ENCODE measurements at places on chromosomes 1 and 21. TPM values are rescaled to one million over a fixed set of nuclear protein-coding genes. Genes with fewer than 3 reads are reported as not detected.

Gene TAL1
- 3.1 TPM for total RNA-seq

Gene LENEP
- total RNA-seq: not detected

Gene EFNA3
- total RNA-seq: 0.72 TPM

Gene RRP1
- 12.3 TPM for total RNA-seq

Gene DARS2
- total RNA-seq: 18.8 TPM

Gene SEMA6C
- total RNA-seq: 4.8 TPM

Gene HSD3B1
- 10.8 TPM for total RNA-seq

Gene SAMD13
- 12.8 TPM for total RNA-seq

Gene NOTCH2
- total RNA-seq: 166 TPM

Gene OR2L2
- total RNA-seq: 8.9 TPM

GRCh38 chr1:27428316-27429028 is 36.0 kb downstream of the GPR3 start:
- DNase-seq: peak; percentile 43

- no peak for DNase-seq
Observed at GRCh38 chr1:5973771-5974170, 18.5 kb downstream of the NPHP4 start.

DNA sequence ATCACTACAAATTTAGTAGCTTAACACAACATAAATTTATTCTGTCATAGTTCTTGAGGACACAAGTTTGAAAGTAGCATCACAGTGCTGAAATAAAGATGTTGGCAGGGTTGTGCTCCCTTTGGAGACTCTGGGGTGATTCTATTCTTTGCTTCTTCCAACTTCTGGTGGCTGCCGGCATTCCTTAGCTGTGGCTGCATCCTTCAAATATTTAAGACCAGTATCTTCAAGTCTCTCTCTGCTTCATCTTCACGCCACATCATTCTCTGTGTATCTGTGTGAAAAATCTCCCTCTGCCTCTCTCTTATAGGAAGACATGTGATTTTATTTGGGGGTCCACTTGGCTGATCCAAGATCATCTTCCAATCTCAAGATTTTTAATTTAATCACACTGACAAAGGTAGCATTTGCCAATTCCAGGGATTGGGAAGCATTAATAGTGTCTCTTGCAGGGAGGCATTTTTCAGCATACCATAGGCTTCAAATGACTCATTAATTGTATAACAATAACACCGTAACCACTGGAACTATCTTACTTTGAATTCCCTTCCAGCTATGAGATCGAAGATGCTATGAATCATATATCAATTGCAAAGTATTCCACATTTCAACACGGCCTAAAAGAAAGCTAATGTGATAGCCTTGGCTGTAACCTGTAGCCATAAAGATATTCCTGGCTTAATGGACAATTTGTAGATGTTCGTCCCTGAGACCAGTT is 74.6 kb downstream of the DPT start:
- DNase-seq: no peak

- no peak for DNase-seq
Observed at GRCh38 chr1:53869454-53870117, 20.0 kb downstream of the YIPF1 start.

DNA sequence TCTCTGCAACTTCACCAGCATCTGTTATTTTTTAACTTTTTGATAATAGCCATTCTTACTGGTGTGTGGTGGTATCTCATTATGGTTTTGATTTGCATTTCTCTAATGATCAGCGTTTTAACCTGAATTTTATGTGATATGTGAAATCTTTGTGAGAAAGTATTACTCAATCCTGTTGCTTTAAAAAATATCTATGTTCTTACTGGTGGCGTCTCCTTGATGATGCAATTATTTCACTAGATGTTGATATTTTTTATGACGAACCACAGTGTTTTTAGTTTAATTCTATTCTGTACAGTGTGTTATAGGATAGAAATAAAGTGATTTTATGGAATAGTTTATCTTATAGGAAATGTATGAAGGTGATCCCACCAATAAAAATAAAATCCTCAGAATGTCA is 54.7 kb upstream of the GPR88 start:
- DNase-seq: no peak

GRCh38 chr1:154141240-154141639 is 13.6 kb downstream of the NUP210L start:
- DNase-seq: no peak

DNA sequence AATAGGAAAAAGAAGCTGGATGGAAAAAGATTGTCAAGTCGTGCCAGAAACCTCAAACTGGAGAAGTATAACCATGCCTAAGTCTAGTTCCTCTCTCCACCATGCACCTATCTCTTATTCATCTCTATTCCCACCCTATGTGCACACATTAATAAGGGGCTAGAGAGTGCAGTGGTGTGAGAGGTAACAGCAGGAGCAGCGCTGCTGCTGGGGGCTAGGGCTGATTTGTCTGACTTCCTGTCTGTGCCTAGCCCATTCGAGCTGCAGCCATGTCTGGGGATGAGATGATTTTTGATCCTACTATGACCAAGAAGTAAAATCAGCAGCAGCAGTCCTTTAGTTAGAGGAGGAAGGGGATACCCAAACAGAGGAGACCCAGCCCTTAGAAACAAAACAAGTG is 43.0 kb downstream of the TRIM33 start:
- no peak for DNase-seq

GRCh38 chr1:192516776-192517297 is 58.7 kb upstream of the RGS1 start:
- peak; percentile 41 for DNase-seq

DNA sequence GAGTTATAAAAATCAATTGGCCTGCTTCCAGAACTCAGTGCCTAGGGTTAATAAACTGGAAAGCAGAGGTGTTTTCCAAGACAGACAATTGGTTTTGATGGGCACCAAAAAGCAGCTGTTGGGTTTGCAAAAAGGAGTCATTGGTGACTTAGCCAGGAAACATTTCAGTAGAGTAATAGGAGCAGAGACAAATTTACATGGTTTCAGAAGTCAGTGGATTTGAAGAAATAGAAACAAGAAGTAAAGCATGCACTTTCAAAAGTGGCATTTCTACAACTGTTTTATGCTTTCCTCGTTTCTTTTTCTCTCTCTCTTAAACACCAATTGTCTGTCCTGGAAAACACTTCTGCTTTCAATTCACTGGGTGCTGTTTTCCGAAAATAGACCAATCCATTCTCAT is 87.8 kb downstream of the GLUL start:
- DNase-seq: peak; percentile 5

DNA sequence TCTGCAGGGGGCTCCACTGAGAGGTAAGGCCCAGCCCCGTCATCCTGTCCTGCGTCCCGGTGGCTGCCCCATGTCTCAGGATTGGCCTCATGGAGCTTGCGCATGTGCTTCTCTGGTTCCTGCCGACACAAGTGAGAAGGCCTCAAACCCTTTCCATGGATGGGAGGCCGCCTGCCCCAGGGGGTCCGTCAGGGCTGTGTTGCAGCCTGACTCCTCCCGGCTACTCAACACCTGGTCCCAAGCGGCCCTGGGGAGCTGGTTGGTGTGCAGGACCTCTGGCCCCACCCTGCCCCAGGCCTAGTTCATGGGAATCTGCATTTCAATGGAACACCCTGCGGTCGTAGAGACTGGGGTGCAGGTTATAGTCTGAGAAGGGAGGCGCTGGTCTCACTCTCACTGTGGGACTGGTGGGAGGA is 21.1 kb upstream of the PDE9A start:
- DNase-seq: no peak

DNA sequence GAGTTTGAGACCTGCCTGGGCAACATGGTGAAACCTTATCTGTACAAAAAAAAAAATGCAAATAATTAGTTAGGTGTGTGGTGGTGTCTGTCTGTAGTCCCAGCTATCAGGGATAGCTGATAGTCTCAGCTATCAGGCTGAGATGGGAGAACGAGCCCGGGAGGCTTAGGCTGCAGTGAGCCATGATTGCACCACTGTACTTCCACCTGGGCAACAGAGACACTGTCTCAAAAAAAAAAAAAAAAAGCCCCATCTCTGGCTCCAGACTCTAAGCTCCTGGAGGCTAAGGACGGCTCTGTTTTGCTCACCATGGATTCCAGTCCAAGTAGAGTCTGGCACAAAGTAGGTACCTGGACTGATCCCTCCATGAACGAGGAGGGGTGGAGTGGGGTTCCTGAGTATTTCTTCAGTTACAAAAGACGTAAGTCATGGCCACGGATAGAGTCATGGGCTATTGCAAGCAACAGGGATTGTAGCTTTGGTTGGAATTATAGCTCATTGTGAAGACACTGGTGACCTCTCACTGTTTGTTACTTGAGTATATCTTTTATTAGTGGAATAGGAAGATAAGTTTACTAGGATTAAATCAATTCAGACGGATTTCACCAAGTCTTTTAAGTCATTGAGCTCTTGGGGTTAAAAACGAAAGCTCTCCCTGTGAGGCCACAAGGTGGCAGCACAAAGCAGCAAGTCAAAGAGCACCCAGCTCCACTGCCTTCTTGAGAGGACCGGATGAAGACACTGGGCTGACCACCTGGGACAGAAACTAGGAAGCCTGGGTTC is 35.6 kb upstream of the TMEM61 start:
- peak; percentile 63 for DNase-seq

GRCh38 chr1:42295816-42296215 is 39.2 kb downstream of the FOXJ3 start:
- no peak for DNase-seq

DNA sequence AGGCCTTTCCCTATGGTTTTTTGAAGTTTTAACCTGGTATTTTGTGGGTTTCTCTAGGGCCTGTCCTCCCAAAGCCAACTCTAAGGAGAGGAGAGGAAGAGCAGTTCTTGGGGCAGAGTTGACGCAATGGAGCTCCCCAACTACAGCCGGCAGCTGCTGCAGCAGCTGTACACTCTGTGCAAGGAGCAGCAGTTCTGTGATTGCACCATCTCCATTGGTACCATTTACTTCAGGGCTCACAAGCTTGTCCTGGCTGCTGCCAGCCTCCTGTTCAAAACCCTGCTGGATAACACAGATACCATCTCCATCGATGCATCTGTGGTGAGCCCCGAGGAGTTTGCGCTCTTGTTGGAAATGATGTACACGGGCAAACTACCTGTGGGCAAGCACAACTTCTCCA is 38.2 kb downstream of the ZBTB40 start:
- no peak for DNase-seq

GRCh38 chr1:100423832-100424337 is 71.6 kb downstream of the CDC14A start:
- no peak for DNase-seq

- DNase-seq: peak; percentile 46
Observed at GRCh38 chr1:18940303-18941020, 16.0 kb downstream of the IFFO2 start.

GRCh38 chr1:174425121-174425520 is 22.6 kb upstream of the GPR52 start:
- no peak for DNase-seq

GRCh38 chr21:15688809-15689208 is 41.0 kb upstream of the USP25 start:
- DNase-seq: no peak

DNA sequence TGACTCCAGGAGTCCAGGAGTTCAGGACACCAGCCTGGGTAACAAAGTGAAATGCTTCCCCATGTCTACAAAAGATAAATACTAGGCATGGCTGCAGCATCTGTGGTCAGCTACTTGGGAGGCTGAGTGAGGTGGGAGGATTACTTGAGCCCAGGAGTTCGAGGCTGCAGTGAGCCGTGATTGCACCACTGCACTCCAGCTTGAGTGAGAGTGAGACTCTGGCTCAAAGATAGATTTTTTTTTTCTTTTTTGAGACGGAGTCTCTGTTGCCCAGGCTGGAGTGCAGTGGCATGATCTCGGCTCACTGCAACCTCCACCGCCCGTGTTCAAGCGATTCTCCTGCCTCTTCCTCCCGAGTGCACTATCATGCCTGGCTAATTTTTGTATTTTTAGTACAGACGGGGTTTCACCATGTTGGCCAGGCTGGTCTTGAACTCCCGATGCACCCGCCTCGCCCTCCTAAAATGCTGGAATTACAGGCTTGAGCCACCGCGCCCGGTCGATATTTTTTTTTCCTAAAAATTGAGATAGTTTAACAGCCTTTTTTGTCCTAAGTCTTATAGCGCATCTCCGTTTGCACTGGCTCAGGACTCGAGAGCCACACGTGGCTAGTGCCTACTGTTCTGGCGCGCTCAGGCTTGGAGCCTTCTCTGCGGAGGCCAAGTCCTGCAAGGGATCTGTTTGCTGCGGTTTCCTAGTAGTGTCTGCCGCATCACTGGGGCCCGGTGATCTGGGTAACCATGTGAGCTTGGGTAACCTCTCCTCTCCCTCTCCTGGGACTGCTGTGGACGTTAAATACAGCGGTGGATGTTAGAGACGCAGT is 1.0 kb upstream of the MFN2 start:
- no peak for DNase-seq

- DNase-seq: no peak
Observed at GRCh38 chr21:41750532-41751151, 16.2 kb downstream of the RIPK4 start.
